ENCODE measurements at places on chromosomes 3 and 15.
A peak's percentile ranks its signal among the peaks of the same experiment; 100 is the strongest.

DNA sequence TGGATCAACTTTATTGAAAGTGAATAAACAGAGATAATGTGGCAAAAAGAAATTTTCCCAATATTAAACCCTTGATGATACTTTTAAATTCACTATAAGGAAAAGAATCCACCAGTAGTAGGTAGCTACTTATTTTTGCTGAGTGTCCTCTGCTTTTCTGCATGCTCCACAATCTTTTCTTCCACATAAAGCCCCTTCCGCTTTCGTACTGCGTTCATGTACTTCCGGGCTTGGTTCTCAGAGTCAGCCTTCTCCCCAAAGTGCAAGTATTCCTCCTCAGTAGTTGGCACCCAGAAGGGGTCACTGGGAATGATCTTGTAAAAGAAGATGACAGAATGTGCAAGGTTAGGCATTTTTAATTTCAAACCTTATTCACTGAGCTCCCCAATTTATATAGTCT, 84.4 kb upstream of the MEX3B start:
- H3K4me3 ChIP-seq, result no peak overlapping the region
- peaks cover 13% of the 10 kb centered on the region for H3K4me1 ChIP-seq
- peaks cover 4% of the 10 kb centered on the region for H3K36me3 ChIP-seq

- no peak overlapping the region for H3K4me3 ChIP-seq
- no peaks in the 10 kb centered on the region for H3K4me1 ChIP-seq
- no peaks in the 10 kb centered on the region for H3K36me3 ChIP-seq
These were observed 10.3 kb downstream of the GPR156 start for GRCh38 chr3:120274739-120275167.

GRCh38 chr3:6301626-6302025, 559.3 kb upstream of the GRM7 start:
- no peaks in the 10 kb centered on the region for H3K4me1 ChIP-seq
- no peak overlapping the region for H3K27ac ChIP-seq
- H3K4me3 ChIP-seq, result no peak overlapping the region
- no peaks in the 10 kb centered on the region for H3K36me3 ChIP-seq

DNA sequence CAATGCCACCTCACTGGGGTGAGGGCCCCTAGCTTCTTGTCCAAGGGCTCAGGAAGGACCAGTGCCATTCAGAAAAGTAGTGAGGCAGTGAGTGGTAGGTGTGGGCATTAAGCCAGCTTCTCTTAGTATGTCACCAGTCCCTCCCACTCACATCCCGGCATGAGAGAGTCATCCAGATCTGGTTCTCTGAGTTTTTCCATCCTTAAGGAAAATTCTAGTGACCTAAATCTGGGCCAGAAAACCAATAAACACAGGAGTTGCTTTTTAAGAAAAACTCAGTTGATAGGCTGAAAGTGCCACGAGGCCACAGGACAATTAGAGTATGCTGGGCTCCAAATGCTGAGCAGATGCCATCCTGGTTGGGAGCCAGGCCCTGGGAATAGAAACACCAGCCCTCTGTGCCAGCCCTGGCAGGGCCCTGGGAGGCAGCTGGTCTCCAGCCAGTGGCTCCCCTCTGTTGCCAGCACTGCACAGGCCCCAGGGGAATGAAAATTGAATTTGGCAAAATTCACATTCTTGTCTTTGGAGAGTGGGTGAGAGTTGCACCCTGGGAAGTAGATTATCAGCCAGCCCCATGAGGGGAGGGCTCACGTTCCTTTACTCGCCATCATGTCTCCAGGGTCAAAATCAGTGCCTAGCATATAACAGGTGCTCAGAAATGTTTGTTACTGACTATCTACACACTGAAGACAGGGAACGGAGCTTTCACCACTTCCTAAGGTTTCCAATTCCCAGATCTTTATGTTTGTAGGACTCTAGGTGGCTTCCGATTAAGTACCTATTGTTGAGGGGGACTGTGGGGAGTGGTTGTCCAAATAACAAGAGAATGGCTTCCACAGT, 52.8 kb downstream of the FAM43A start:
- H3K4me1 ChIP-seq, result peaks cover 2% of the 10 kb centered on the region
- no peak overlapping the region for H3K27ac ChIP-seq
- no peak for DNase-seq
- no peak overlapping the region for H3K4me3 ChIP-seq
- H3K27me3 ChIP-seq, result peaks cover 12% of the 10 kb centered on the region
- H3K36me3 ChIP-seq, result no peaks in the 10 kb centered on the region

DNA sequence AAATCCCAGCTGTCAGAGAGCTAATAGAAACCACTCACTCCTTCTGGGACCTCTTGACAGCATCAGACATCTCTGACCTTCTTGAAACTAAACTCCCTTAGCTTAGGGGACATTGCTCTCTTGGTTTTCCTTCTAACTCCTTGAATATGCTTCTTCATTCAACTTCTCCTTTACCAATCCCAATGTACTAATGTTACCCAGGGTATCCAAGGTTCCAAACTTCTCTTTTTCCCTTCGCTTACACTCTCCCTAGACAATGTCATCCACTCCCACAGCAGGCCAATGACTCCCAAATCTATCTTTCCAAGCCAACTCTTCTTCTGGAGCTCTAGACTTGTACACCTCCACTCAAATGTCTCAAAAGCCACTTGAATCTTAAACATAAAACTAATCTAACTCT, 14.6 kb downstream of the HEXA start:
- H3K4me1 ChIP-seq, result peaks cover 16% of the 10 kb centered on the region
- H3K4me3 ChIP-seq, result no peak overlapping the region
- no peaks in the 10 kb centered on the region for H3K36me3 ChIP-seq
- DNase-seq, result no peak
- H3K27me3 ChIP-seq, result no peaks in the 10 kb centered on the region

- peak; percentile 53 for DNase-seq
- peaks cover 14% of the 10 kb centered on the region for H3K4me1 ChIP-seq
These were observed 90.2 kb upstream of the LMOD3 start for GRCh38 chr3:69212411-69213160.

DNA sequence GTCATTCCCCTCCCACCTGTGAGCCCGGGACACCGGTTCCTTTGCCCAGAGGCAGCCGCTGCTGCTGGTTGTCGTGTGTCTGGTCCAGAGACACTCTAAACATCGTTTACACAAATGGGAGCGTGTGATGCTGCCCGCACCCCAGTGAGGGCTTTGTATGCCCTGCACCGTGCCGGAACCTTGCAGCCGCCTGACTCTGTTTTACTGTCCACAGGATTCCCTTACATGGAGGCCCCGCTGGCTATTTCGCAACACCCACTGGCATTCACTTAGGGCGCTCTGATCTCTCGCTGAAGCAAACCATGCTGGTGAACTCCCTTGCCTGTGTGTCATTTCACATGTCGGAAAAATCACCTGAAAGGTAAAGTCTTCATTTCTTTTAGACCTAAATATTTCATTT, 100.8 kb upstream of the SLC6A6 start:
- H3K4me1 ChIP-seq, result peaks cover 19% of the 10 kb centered on the region
- H3K36me3 ChIP-seq, result no peaks in the 10 kb centered on the region
- no peak overlapping the region for H3K27ac ChIP-seq
- no peak for DNase-seq
- H3K4me3 ChIP-seq, result no peak overlapping the region
- peaks cover 23% of the 10 kb centered on the region for H3K27me3 ChIP-seq

- H3K36me3 ChIP-seq, result no peaks in the 10 kb centered on the region
- no peak overlapping the region for H3K4me3 ChIP-seq
- H3K27ac ChIP-seq, result no peak overlapping the region
- no peak for DNase-seq
These were observed 41.3 kb upstream of the PRTG start for GRCh38 chr15:55784286-55784685.

DNA sequence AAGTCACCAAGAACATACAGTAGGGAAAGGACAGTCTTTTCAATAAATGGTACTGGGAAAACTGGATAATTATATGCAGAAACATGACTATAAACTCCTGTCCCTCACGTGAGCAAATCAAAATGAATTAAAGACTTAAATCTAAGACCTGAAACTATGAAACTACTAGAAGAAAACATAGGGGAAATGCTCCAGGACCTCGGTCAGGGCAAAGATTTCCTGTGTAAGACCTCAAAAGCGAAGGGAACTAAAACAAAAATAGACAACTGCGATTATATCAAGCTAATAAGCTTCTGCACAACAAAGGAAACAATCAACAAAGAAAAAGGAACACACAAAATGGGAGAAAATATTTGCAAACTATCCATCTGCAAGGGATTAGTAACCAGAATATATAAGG, 62.7 kb downstream of the CRYGS start:
- no peak overlapping the region for H3K4me3 ChIP-seq
- no peaks in the 10 kb centered on the region for H3K27me3 ChIP-seq
- peaks cover 18% of the 10 kb centered on the region for H3K4me1 ChIP-seq
- DNase-seq, result no peak
- no peak overlapping the region for H3K27ac ChIP-seq

GRCh38 chr3:58470363-58471024, 21.4 kb upstream of the KCTD6 start:
- no peak overlapping the region for H3K27ac ChIP-seq
- no peaks in the 10 kb centered on the region for H3K36me3 ChIP-seq
- peaks cover 17% of the 10 kb centered on the region for H3K4me1 ChIP-seq
- no peak for DNase-seq

- H3K4me1 ChIP-seq, result no peaks in the 10 kb centered on the region
- DNase-seq, result no peak
- H3K27ac ChIP-seq, result no peak overlapping the region
- H3K36me3 ChIP-seq, result no peaks in the 10 kb centered on the region
These were observed 184.4 kb downstream of the SHOX2 start for GRCh38 chr3:157921811-157922210.

GRCh38 chr15:48416301-48416700, 85.1 kb downstream of the DUT start:
- H3K27me3 ChIP-seq, result no peaks in the 10 kb centered on the region
- no peaks in the 10 kb centered on the region for H3K36me3 ChIP-seq
- no peak overlapping the region for H3K27ac ChIP-seq
- no peak for DNase-seq

DNA sequence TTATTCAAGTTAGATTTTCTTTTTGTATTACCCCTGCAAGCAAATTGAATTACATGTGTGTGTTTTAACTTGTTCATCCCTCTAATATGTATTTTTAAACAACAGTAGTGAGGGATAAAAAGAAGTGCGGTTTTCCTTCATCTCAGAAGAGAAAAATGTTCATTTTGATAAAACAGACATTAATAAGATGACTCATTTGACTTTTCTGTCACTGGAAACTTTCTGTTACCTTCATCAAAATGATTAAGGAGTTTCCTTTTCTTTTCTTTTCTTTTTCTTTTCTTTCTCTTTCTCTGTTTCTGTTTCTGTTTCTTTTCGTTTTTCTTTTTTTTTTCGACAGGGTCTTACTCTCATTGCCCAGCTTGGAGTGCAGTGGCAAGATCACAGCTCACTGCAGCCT, 53.0 kb downstream of the ECT2 start:
- no peaks in the 10 kb centered on the region for H3K4me1 ChIP-seq
- no peaks in the 10 kb centered on the region for H3K27me3 ChIP-seq
- H3K4me3 ChIP-seq, result no peak overlapping the region

GRCh38 chr3:128458746-128459460, 7.8 kb downstream of the DNAJB8 start:
- H3K4me1 ChIP-seq, result no peaks in the 10 kb centered on the region
- peaks cover 51% of the 10 kb centered on the region for H3K27me3 ChIP-seq
- no peak for DNase-seq
- H3K36me3 ChIP-seq, result no peaks in the 10 kb centered on the region
- H3K4me3 ChIP-seq, result no peak overlapping the region
- H3K27ac ChIP-seq, result no peak overlapping the region

DNA sequence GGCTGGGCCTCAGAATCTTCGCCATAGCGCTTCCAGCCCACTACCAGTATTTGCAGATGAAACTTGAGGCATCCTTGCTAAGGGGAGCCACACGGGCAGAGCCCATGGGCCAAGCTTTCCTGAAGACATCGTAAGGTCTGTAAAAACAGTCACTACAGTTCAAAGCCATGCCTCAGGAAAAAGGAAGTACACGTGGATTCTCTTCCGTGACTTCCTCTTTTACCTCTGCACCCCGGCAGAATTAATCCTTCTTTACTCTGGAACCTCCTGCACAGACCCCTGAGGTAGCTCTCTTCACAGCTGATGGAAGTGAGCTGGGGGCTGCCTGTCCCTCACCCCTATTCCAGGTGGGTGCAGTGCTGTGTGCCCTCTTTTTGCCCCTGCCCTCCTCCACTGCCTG, 129.2 kb downstream of the CHDH start:
- no peaks in the 10 kb centered on the region for H3K4me1 ChIP-seq
- H3K27me3 ChIP-seq, result no peaks in the 10 kb centered on the region
- no peak overlapping the region for H3K27ac ChIP-seq
- no peak for DNase-seq
- no peaks in the 10 kb centered on the region for H3K36me3 ChIP-seq

All from keratinocyte (primary cell).